ENCODE measurements at places on chromosomes 1 and 21.

GRCh38 chr1:115170961-115171392 is 81.7 kb upstream of the TSPAN2 start:
- DNase-seq, result no peak

DNA sequence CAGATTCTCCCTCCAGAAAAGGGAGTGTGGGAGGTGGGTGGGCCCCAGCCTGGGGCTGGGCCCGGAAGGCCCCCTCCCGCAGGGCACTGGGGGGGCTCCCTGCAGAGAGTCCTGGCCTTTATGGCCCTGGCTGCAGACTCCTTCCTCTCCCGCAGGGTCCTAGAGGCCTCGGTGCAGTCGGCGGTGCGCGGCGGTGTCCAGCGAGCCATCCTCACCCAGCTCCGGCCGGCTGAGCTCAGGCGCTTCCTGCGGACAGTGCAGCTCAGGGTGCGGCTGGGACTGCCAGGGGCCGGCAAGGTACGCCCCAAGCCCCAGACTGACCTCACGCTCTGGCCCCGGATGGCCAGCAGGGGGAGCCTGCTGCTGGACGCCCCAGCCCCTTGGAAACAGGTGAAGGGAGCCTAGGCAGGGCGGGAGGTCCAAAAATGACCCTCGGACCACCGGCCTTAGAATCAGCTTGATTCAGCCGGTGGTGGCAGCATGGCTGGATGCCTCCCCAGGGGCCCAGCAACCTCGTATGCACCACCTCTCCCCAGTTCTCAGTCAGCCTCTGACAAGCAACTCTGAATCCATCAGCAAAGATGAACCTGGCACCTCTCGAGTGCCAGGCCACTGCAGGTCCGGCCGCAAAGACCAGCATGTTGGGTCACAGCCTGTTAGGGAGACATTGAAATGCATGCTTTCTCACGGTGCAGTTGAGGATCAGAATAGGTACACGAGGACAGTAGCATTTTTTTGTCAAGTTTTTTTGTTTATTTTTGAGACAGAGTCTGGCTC is 20.6 kb downstream of the MTHFR start:
- DNase-seq, result peak; percentile 50

- no peak for DNase-seq
Observed at GRCh38 chr1:172928412-172928811, 122.3 kb downstream of the TNFSF18 start.

DNA sequence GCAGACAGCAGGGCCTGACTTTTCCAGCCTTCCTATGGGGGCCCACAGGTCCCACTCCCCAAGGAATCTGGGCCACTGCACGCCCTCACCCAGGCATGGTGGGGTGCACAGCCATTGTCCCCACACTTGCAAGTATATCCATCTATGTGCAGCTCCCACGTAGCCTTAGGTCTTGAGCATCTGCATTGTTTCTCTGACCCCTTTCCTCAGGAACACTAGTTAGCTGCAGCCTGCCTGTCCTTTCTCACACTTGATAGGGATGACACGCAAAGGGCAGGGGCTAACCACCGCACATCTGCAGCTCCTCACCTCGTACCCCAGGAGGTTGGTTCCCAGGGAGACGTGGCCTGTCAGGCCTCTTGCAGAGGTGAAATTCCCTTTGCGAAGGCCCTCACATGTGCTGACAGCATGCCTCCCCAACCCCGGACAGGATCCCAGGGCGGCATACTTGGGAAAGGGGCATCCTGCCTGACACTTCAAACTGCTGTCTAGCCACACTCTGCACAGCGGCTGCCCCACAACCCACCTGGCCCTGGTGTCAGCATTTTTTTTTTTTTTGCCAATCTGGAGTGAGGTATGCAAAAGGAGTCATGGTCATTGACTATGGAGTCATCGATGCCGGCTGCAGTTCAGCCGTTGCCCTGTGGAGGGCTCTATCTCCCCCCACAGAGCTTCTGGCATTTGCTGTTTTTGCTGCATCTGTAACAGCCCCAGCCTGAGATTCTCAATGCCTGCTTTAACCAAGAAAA is 5.0 kb downstream of the JMJD4 start:
- peak; percentile 39 for DNase-seq

DNA sequence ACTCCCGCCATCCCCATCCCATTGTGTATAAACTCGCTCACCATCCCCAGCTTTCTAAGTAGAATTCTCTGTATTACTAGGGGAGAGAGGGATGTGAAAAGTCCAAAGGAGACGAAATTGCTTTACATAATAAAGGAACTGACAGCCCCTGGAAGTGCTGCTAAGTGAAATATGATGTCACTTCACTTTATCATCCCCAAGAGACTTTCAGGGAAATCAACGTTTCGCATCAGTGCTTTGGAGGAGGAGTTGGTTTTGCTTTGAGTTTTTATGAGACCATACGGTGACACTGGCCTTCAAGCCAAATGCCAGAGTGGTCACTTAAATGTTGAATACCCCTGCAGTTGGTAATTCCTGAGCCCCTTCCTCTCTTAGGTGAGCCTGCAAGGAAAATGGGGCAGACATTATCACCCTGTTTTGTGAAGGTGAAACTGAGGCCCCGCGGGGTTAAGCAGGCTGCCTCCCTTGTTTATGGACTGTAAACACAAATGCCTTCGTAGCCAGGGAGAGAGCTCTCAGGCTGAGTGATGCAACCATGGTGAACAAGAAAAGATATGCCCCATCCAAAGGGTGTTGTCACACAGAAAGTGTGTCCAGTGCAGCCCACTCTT is 58.4 kb upstream of the KAZN start:
- peak; percentile 27 for DNase-seq

DNA sequence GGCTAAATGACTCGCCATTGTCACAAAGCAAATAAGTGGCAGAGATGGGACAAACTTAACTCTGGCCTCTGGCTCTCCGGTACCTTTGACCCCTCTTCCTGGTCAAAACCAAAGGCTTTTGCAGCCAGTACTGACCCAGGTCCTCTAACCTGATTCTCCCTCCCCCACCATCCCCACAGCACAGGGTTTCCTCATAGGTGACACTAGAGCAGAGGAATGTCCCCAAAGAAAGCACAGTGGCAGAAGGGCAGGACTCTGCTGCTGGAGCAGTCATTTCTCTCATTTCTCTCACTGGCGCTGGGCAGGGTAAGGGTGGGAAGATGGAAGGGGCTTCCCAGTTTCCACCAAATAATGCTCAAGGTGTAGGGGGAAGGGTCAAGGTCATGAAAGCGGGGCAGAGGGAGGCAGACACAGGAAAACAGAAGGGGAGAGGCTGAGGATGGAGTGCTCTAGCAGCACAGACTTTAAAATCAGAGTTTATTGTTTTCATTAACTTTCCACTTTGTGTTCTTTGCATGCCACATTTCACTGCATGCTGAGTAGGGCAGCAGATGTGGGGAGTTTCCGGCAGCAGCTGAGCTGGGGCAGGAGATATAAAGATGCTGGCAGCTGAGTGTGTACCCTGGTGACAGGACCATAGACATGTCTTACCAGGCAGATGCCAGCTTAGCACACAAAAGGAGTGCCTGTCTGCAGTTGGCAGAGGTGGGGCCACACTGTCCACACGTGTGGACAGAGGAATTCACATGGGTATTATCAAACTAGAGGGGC is 80.5 kb downstream of the FAM78B start:
- DNase-seq, result no peak

GRCh38 chr1:234768569-234769283 is 158.7 kb upstream of the IRF2BP2 start:
- DNase-seq, result no peak

GRCh38 chr1:63693944-63694571 is 79.8 kb upstream of the ROR1 start:
- DNase-seq, result no peak

DNA sequence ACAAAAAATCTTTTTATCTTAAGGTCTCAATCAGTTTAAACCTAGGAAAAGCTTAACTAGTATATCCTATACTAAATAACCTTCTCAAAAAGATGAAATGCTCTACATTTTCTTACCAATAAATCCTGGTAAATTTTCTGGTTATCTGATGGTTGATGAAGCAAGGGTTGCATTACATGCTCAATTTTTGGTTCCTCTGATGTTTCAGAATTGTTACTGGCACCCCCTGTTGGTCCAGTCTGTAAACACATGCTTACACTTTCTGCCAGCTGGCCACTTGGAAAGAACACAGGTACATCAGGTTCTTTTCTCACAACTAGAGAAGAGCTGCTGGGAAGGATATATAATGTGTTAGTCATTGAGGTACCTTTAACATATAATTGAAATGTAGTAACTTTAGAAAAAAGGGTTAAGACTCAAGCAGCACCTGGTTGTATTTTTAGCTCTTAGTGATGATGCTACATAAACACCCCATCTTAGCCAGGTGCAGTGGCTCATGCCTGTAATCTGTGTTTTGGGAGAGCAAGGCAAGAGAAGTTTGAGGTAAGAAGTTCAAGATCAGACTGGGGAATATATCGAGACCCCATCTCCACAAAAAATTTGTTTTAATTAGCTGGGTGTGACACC is 30.9 kb upstream of the TAL1 start:
- DNase-seq, result peak; percentile 11

DNA sequence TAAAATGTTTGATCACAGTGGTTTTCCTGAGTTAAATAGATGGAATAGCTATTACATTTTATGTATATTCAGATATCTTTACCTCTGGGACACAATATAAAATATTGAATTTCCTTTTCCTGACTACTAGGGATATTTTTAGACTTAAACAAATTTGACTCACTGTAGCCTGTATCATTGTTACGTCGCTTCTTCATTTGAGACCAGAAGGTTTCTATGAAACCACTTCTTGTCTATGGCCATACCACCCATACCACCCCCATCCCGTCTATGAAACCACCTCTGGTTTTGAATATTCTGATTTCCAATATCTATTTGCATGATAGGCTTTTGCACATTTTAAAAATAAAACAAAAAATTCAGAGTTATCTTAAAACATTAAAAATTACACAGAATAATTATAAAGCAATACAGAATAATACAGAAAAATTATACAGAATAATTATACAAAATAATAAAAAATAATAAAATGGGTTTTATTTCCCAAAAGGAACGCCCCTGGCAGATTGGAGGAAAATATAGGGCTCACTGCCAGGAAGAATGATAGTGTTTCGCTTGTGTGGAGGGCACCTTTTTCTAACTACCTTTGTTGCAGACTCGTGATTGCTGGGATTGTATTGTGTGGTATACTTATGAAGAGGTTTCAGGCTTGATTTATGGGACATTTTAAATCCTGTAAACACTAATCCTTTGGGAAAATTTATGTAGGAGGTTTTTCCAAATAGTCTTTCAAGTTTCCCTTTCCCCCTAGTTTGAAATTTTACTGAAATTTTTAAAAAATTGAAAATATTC is 4.7 kb downstream of the SPEN start:
- DNase-seq, result no peak

GRCh38 chr1:222912730-222913129 is 97.9 kb downstream of the DISP1 start:
- DNase-seq, result no peak

DNA sequence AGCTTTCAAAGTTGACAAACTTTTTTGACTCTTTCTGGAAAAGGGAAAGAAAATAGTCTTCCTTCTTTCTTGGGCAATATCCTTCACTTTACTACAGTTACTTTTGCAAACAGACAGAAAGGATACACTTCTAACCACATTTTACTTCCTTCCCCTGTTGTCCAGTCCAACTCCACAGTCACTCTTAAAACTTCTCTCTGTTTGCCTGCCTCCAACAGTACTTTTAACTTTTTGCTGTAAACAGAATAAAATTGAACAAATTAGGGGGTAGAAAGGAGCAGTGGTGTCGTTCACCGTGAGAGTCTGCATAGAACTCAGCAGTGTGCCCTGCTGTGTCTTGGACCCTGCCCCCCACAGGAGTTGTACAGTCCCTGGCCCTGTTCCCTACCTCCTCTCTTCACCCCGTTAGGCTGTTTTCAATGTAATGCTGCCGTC is 160.8 kb upstream of the SGIP1 start:
- DNase-seq, result no peak

GRCh38 chr21:35381743-35382310 is 332.7 kb upstream of the RUNX1 start:
- no peak for DNase-seq

GRCh38 chr21:15441060-15441493 is 288.7 kb upstream of the USP25 start:
- DNase-seq, result no peak

GRCh38 chr1:155479205-155479604 is 83.4 kb downstream of the ASH1L start:
- DNase-seq, result no peak

DNA sequence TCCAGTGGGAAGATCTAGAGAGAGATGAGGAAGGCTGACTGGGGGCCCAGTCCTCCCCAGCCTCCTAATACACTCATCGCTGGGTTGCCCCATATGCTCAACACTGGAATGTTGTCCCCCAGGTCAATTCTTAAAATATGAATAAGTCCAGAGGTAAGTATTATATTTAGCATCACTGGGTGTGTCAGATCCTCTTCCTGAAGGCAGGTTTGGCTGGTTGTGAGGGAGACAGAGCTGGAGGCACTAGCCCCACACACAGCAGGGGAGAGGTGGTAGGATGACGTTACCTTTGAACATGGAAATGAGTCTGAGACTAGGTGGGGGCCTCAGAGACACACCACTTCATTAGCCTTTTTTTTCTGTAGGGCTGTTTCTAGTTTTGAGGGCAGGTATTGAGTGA is 42.6 kb downstream of the SLC44A3 start:
- DNase-seq, result no peak

GRCh38 chr1:228011721-228012311 is 5.0 kb downstream of the WNT3A start:
- DNase-seq, result no peak

DNA sequence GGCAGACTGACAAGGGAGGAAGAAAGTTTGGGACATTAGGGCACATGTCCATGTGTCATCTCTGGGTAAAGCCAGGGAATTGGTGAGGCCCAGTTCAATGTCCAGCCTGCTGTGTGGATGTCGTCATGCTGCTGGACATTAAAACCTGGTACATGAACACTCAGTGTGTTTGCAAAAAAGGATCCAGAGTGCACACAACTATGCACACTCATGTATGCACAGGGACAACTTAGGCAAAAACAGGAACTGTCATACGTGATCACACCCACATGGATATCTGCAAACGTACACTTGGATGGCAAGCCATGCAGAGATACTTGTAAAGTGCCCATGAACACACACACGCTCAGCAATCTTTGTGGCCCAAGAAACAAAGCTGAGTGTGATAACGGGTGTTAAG is 47.9 kb upstream of the NEK2 start:
- no peak for DNase-seq

GRCh38 chr21:15868940-15869339 is 139.2 kb downstream of the USP25 start:
- no peak for DNase-seq

GRCh38 chr1:35062518-35063196 is 16.5 kb upstream of the ZMYM1 start:
- DNase-seq, result peak; percentile 57

DNA sequence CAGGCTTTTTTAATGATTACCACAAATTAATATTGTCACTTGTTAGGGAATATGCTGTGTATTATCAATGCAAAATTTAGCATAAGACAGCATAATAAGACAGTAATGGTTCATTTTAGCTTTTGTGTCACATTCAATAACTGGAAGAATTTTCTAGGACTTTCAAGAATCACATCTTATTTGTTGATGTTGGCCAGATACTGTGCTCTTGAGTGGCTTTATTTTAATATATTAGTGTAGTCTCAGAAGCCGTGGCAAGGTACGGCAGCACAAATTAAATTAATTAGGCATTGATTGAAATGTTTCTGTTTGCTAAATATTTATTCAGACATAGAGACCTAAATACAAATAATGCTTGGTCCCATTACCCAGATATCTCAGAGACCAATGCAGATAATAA is 10.4 kb downstream of the IFI44L start:
- no peak for DNase-seq

GRCh38 chr1:66197120-66197519 is 336.8 kb upstream of the SGIP1 start:
- DNase-seq, result no peak

GRCh38 chr1:29664711-29665110 is 428.4 kb downstream of the PTPRU start:
- no peak for DNase-seq
